ENCODE measurements at places on chromosomes 4 and X.

- no peak for DNase-seq
These were observed 330.0 kb downstream of the ANTXR2 start for GRCh38 chr4:79743014-79743413.

DNA sequence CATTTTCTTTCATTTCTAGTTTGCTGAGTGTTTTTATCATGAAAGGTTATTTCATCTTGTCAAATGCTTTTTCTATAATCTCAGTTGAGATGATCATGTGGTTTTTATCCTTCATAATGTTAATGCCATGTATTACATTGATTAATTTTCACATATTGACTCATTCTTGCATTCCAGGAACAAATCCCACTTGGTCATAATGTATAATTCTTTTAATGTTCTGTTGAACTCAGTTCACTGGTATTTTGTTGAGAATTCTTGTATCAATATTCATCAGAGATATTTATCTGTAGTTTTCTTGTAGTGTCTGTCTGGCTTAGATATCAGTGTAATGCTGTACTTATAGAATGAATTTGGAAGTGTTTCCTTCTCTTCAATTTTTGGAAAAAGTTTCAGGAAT, 16.7 kb upstream of the LHFPL1 start:
- DNase-seq = no peak

GRCh38 chr4:42123071-42123644, 29.3 kb downstream of the BEND4 start:
- DNase-seq = no peak

DNA sequence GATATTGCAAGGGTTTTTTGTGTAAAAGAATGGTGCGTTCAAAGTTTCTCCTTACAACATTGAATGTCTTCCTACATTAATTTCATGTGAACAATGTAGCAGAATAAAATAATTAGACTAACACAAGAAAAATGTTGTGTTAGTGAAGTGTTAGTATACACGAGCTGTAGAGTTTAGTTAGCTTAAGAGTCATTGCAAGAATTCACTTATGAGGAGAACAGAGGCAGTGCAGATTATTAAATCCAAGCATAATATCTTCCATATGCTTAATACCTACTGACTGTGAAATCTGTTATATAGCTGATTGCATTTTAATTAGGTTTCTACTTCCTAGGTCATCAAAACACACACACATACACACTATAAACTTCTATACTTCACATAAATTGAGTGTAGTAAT, 959.0 kb downstream of the FAT4 start:
- no peak for DNase-seq

DNA sequence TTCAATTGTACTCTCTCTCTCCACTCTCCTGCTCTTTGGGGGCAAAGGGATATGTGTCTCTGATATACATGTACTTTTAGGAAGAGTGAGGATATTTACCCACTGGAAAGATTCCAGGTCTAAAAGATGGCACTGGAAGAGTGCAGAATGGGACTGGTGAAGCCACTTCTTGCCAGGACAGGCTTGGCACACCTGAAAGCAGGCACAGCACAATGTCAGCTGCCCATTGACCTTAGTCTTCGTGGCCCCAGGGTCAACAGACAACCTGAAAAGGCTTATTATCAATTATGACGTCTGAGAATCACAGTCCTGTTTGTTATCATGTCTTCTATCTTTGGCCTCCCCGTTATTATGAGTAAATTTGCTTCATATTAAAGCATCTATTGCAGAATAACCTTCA, 86.7 kb upstream of the PAK3 start:
- no peak for DNase-seq

- no peak for DNase-seq
These were observed 3.2 kb upstream of the VGLL1 start for GRCh38 chrX:136528645-136529315.

- no peak for DNase-seq
These were observed 180.7 kb downstream of the AR start for GRCh38 chrX:67724359-67725110.

GRCh38 chr4:87916626-87917025, 58.9 kb upstream of the SPP1 start:
- DNase-seq = no peak

- DNase-seq = no peak
These were observed 5.7 kb upstream of the RENBP start for GRCh38 chrX:153950127-153950526.

DNA sequence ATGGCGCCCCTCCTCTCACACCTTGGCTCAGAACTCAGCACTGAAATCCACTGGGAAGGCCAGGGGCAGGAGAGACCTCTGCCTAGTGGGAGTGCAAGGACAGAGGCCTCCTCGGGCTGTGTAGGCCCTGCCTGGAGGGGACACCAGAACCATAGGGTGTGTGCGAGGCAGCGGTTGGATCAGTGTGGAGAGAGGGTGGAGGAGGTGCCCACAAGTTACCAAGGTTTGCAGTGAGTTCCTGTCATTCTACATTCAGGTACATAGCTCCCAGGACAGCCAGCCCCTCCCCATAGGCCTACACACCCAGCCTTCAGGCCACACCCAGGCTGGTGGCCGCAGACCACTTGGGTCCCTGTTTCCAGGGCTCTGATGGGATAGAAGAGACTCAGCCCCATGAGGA, 19.2 kb upstream of the SPON2 start:
- no peak for DNase-seq

DNA sequence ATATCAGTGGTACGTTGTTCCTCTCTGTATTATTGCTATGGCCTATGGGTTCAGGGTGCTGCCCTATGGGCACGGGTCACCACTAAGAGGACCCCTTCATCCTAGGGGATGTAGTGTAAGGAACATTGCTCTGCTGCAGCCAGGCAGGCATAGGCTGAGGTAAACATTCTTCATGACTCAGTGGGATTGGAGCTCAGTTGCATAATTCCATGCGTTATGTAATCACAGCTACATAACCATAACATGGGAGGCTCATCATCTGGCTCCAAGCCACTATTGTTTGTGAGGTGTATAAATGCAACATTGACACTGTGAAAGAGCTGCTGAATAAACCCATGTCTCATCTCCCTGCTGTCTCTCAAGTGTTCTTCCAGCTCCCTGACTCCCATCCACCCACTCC, 375.2 kb downstream of the MAGEE1 start:
- DNase-seq = no peak

GRCh38 chr4:37805091-37805490, 21.4 kb upstream of the PGM2 start:
- DNase-seq = no peak

DNA sequence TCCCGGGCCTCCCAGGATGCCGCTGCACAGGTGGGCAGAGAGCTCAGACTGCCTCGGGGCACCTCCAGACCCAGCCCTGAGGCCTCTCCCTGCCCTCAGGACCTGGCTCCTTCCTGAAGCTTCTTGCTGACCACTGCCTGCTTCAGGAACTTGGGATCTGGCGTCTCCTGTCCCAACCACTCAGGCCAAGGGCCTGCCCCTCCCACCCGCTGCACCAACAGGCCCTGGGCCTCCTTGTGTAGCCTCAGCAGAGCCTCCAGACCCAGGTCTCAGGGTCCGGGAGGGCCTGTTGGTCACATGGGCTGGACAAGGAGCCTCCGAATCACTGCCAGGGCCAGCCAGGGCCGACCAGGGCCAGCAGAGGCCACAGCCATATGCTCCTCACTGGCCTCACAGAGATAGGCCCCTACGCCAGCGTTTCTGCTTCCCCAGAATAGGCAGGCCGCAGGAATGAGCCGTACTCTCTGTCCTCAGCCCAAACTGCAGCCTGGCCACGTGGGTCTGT, 2.8 kb downstream of the MXD4 start:
- no peak for DNase-seq

DNA sequence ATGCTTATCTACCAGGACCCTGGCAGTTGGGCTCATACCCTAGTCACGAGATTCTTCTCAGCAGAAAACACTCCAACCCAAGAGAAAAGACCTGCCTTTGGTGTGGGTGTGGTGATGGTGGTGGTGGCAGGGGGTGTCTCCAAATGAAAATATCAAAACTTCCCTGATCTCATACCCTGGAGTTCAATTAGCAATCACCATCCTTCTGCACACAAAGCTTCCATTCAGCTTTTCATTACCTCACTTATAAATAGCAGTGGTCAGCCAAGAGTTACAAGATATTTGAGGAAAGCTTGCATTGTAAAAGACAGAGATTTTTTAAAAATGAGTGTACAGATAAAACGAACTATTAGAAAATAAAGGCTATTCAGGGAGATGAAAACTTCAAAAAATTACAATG, 580.8 kb upstream of the MAGEB2 start:
- DNase-seq = no peak

DNA sequence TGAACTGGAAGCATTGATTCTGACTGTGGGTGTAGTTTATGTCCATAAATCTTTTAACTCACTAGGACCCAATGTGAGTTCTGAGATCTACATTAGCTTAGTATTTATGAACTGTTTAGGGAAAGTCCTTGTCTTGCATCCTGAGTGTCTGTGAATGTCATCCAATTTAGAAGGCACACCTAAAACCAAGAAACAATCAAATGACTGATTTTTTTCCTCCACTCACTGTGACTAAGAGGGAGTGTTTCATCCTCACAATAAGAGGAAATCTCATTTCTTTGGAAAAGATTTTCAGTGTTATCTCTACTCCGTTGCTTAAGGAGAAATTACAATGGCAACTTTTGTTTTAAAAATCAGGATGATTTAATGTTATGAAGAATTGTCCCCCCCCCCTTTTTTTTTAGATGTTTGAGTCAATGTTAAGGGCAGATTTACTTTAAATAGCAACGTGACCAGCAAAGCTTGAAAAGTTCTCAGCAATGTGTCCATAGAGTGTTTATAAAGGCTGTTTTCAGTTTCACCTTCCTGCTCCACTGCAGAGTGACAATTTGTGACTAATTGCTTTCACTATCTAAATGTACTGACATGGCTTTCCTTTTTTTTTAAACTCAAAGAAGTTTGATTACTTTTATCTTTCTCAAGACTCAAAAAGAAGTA, 173.0 kb downstream of the SPCS3 start:
- DNase-seq = no peak

GRCh38 chrX:54357414-54358377, at the start of gene WNK3:
WNK3 (minus strand) TSS chrX:54358046.
- no peak for DNase-seq

- no peak for DNase-seq
These were observed 73.6 kb downstream of the FGFBP1 start for GRCh38 chr4:15864651-15865566.

DNA sequence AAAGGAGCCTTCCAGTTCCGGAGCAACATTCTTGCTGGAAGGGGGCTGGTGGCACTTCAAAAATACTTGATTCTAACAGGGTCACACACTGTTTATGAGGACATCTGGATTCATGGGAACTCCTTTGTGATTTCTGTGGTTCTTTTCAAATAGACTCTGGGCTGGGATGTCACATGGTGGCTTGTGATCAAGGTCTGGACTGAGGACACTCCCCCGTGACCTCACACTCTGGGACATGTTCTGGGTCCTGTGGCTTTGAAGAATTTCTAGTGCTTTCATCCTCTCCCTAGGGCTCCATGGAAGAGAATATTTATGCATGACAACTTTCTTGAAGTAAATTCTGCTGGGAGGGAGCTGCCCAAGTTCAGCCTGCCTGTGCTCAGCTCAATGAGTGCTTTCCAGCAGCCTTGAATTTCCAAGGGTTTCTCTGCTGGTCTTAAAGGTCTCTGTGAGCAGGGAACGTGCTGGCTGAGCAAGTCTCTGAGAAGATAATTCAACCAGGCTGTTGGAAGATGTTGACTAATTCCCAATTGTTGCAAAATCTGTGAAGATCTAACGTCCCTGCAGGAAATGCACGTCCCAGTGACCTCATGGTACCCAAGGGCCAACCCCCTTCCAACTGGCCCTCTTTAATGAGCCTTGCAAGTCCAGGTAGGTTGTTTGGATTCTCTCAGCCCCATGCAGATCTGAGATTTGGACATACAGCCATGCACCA, 36.3 kb downstream of the GPR143 start:
- no peak for DNase-seq

GRCh38 chrX:154542723-154543424, 3.8 kb downstream of the G6PD start:
- DNase-seq = no peak

GRCh38 chr4:120517966-120518365, 404.6 kb downstream of the PRDM5 start:
- DNase-seq = no peak

- DNase-seq = no peak
These were observed 79.7 kb downstream of the KIT start for GRCh38 chr4:54737421-54737820.

GRCh38 chrX:119041175-119041574, 31.6 kb upstream of the CT47C1 start:
- no peak for DNase-seq

All from stimulated activated CD4-positive, alpha-beta T cell treated with anti-CD3 and anti-CD28 coated beads, Interleukin-1b, Interleukin-23, amount 100 ng/mL, for 1 hour (primary cell).